ENCODE measurements at places on chromosomes 7 and 10.

- no peak for DNase-seq
Measured at GRCh38 chr7:36047091-36047658, 105.9 kb upstream of the EEPD1 start.

DNA sequence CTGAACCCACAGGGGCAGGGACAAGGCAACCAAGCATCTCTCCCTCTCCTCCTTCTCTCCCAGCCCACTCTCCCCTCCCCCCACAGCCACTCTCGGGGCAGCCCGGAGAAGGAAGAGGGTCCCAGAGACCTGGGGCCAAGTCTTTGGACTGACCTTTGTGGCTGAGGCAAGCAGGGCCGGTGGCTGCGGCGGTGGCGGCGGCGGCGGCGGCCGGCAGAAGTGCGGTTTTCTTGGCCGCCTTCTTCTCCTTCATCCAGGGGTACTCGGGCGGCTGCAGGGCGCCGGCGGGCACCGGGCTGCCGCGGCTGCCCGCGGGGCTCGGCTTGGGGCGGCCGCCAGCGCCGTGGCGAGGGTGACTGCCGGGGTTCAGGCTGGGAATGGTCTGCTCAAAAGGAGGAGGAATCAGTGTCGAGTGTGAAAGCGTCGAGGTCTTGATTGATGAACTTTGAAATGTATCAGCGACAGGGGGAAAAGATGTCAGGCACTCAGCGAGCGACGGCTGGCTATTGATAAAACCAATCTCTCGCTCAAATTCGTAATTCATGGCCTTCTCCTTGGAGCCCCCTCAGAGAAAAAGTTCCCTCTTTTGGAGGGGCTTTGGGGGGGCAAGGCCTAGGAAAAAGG, 414 bp downstream of the HOXA2 start:
- no peak for DNase-seq

DNA sequence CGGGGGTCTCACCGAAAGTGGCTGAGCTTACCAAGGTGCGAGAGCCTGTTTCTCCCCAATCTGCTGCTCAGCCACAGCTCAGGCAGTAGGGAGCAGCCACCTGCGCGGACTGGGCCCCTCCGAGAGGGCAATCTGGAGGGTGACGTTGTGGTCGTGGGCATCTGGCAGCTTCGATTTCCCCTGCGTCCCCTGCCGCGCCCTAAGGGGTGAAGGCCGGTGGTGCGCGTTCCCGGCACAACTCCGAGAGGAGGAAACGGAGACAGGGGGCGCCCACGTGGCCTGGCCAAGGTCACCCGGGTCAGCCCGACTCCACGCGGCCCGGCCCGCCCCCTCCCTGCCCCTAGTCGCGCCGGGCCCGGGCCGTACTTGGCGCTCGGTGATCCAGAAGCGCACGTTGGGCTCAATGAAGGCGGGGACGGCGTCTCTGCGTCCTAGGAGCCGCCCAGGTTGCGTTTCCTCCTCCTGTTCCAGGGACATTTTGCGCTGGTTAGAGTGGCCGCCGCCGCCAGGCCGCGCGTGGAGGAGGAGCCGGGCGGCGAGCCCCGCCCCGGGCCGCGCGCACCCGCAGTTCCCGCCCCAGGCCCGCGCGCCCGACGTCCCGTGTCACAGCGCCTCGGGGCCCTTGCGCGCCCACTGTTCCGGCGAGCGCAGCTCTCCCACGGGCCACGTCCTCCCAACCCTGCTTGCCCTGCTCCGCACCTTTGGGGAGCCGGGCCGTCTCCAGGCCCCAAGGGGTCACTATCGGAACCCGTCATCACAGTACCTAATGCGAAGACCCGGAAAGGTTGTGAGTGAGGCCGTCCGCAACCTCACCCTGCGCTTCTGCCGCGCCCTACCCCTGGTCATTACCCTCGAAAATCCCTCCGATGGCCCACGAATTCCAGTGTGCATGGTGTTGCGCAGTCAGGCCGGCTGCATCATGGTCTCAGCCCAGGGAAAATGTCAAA, at the start of gene SFXN4:
Gene SFXN4, minus strand, starts transcription at position 544 of the 947 bp plus-strand sequence. Its CDS starts 67 bp downstream, at position 477.
- DNase-seq, result peak; percentile 58

DNA sequence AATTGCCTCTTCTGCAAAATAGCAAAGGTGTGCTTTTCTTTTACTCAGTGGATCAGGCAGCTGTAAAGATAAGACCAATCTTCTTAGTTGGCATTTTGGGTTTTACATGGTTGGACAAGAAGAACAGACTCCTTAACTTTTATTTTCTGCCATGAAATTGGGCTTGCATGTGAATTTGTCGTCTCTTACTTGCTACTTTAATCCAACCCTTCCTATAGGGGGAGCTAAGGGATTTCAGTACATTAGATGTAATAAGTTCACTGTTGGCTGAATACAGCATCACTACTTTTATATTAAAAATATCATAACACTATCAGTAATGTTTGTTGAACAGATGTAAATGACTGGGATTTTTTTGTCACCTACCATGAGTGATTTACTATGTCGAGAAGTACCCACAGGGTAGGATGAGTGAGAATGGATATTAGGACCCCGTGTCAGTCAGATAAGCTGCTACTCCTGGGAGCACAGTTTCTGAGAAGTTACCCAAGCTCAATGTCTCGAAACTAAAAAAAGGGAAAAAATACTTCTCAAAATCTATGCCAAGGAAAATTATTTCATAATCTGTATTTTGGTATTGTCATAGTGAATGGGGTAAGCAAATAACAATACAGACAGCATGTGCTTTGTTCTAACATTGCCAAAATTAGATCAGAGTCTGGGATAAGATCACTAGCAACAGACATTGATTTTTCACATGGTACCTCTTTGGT, 127.4 kb upstream of the AGR3 start:
- DNase-seq, result no peak

DNA sequence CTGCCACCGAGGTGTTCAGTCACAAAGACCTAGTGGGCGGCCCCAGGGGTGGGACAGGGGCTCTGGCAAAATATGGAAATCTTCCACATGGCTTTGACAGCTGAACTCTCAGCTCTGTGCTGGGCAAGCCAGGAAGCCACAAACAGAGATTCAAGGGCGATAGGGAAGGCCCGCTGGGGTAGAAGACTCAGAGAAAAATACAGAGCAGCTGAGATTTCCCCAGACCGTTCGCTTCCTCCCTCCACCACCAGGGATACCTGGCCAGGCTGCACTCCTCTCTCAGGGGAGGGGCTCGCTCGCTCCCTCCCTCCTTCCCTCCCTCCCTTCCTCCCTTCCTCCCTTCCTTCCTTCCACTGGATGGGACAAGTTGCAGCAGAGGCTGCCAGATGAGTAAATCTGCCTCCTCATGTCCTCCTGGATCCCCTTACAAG, 260.5 kb downstream of the PRPF18 start:
- no peak for DNase-seq

GRCh38 chr10:104331208-104331838, 6.9 kb downstream of the ITPRIP start:
- DNase-seq, result no peak

DNA sequence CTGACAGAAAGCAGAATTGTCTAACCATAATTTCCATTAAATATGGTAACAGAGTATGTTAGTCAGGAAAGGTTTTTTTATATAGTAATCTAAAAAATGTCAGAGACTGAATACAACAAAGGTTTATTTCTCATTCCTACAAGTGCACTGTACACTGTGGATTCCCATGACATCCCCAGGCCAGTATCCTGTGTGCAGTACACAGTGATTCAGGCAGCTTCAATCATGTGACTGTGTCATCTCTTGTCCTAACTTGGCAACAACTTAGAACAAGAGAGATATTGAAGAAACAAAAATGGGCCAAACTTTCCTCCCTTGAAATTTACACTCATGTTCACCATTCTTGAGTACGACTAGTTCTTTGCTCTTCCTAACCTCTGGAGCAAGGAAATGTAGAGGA, 189.8 kb upstream of the SEMA3A start:
- no peak for DNase-seq

DNA sequence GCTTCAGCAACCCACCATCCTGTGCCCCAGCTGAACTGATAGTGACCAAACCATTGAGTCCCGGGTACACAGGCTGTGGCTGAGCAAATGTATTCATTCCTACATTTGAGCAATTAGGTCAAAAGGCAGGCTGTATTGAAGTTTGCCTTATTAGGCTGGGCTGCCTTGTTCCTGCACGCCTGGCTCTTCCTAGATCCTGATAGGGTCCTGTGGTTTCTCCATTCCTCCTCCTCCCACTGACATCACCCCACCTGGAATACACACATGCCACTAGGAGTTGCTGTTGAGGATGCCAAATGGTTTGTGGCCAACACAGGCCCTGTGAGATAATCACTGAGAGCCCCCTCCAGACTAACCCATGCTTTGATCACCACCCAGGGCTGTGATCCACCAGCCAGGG, 66.4 kb upstream of the FGFR2 start:
- no peak for DNase-seq

GRCh38 chr10:48464871-48465736, 139.8 kb downstream of the ARHGAP22 start:
- DNase-seq, result no peak

DNA sequence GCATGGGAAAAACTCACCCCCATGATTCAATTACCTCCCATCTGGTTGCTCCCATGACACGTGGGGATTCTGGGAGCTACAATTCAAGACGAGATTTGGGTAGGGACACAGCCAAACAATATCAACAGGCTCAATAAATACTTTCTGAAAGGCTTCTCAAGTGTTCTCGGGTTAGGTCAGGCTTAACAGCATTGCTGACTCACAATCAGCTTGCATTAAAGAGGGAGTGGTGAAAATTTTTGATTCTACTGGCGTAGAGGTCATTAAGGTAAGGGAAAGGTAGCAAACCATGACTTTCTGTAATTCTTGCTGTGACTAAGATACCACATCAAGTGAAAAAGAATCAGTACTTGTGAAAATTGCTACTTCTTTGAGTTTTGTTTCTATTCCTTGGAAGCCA, 126.4 kb downstream of the JCAD start:
- no peak for DNase-seq

- no peak for DNase-seq
Measured at GRCh38 chr10:67257018-67257417, 331.2 kb downstream of the LRRTM3 start.

DNA sequence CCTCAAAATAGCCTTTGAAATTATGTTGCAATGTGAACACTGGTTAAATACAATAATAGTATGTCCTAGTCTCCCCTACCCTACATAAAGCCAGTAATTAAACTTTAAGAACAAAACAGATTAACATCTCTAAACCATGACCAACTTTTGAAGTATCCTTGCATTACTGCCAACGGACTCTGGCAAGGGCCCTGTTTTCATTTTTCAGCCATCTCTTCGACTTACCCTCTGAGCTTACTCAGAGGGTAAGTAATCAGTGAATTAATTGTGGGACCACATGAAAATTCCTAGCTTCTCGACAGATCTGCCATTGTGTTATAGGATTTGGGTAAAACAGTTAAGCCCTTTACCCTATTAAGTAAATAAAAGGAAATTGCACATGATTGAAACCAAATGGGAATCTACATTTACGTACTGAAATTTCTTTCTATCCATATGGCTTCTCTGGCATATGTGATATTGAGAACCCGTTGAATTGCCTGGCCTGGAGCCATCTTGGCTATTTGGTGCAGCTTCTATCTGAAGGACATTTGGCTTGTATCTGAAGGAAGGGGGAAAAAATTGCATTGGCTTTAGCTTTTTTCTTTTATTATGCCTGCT, 39.6 kb downstream of the DYNC1I1 start:
- no peak for DNase-seq

DNA sequence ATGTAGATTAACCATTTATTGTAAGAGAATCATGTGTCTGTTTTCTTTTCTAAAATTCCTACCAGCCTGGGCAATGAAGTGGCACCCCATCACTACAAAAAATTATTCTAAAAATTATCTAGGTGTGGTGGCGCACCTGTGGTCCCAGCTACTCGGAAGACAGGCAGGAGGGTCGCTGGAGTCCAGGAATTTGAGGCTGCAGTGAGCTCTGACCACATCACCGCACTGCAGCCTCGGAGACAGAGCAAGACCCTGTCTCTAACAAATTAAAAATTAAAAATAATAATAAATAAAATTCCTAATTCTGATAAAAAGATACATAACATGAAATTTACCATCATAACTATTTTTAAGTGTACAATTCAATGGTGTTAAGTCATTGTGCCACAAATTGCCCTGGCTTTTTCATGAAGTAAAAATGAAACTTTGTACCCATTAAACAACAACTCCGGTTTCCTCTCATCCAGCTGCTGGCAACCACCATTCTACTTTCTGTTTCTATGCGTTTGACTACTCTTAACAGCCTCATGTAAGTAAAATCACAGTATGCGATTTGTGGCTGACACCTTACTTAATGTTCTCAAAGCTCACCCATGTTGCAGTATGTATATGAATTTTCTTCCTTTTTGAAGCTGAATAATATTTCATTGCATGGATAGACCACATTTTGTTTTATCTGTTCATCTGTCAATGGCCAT, 20.6 kb upstream of the USP6NL start:
- no peak for DNase-seq

DNA sequence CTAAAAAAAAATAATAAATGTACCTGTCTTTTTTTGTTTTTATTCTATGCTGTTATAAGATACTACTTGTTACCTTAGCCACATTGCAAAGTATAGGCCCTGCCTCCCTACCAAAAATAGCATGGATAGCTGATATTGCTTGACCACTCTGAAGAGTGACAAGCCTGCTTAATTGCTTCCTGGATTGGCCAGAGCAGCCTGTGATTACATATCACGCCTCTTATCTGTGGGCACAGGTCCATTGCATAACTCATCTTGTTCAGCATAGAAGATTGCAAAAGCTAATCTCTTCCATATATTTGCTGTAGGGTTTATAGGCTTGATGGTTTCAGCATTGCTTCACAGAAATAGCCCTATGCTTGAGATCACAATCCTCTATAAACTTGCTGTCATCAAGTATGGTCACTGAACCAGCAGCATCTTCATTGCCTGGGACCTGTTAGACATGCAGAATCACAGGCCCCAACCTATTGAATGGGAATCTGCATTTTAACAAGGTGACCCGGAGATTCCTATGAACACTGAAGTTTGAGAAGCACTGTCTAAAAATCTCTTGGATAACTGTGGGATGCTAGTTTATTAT, 280.8 kb upstream of the CDC14C start:
- DNase-seq, result no peak

DNA sequence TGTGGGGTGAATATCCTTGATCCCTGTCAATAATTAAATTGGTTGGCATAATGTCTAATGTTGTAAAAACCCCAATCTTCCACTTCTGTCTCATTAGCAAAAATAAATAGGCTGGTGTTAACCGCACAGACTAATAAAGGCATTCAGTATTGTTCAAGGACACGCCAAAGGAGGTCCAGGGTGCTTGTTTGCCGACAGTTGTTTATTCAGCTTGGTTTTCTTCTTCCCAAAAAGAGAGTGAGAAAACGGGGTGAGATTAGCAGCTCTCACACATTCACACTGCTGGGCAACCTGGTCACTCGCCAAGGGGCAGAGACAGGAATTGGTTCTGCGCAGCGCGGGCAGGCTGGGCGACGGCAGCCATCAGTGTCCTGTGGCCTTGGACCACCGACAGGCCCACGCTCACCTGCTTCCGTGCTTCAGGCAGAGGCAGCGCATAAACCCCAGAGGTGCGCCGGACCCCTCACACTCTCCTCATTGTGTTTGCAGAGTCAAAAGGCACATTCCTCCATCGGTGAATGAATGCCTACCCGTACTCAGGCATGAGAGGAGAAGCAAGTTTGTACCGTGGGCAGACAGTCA, 26.2 kb upstream of the LMBR1 start:
- DNase-seq, result no peak

Data from activated CD4-positive, CD25-positive, alpha-beta regulatory T cell treated with anti-CD3 and anti-CD28 coated beads, Interleukin-2, amount 50 U/mL, for 16 hours (primary cell).